ENCODE measurements at places on chromosomes 1 and 21.

GRCh38 chr1:145985129-145985501 is 11.3 kb downstream of the TXNIP start:
- DNase-seq = no peak

DNA sequence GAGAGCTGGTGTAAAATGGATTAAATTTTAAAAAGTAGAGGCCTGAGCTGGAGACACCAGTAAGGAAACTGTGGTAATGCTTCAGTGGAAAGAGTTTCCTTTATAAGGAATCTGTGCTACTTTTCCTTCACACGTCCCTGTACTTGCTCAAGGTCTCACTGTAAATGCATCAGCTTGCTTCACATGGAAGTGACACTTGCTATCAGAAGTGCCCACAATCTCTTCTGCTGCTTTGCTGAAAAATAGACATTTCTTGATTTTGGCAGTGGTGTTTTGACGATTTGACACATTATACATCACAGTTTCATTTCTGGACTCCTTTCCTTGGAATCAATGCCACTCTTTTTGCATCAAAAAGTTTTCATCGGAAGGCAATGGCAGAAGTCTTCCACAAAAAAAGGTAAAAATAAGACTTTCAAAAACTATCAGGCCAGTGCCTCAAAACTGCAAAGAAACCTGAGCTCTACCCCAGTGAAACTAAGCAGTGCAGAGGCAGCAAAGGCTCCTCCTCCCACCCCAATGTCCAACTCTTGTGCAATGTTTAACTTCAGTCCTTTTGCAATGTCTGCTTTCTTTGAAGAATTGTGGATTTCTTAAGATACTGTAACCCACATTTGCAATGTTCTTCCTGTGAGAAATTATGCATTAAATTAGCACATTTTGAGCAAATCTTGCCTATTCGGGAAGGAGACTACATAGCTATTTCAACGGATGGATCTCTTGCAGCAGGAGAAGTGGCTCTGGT is 18.4 kb upstream of the TSPAN2 start:
- no peak for DNase-seq

GRCh38 chr1:185442050-185442449 is 125.0 kb upstream of the IVNS1ABP start:
- no peak for DNase-seq

- no peak for DNase-seq
Observed at GRCh38 chr21:39422527-39423241, 22.9 kb downstream of the LCA5L start.

DNA sequence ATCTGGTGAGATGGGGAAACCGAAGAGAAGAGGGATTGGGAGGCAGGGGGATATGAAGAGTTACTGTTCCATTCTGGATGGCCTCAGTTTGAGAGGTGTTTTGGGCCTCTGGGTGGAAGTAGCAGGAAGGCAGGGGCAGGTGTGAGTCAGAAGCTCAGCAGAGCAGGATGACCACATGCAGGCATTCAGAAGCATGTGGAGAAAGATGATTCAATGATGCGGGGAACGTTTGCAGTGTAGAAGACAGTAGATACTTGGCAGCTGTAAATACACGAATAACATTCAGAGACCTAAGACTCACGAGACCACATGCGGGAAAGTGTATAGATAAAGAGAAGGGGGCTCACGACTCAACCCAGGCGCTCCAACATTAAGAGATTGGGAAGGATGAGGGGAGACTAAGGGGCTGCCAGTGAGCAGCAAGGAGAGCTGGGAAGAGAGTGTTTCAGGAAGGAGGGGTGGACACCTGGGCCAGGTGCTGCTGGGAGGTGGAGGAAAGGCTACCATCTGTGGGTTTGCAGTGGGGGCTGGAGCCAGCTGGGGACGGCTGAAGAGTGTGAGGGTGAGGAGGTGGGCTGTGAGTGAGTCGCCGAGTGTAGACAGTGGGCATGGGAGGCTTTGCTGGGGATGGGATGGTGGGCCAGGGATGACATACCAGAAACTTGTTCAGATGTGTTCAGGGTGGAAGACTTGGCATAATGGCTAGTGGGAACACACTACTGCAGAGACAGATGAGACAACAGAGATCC is 5.8 kb upstream of the EPS8L3 start:
- DNase-seq = peak; percentile 4

- no peak for DNase-seq
Observed at GRCh38 chr1:225670356-225670755, 17.4 kb upstream of the ENAH start.

- DNase-seq = no peak
Observed at GRCh38 chr1:205375835-205376545, 19.3 kb upstream of the KLHDC8A start.

DNA sequence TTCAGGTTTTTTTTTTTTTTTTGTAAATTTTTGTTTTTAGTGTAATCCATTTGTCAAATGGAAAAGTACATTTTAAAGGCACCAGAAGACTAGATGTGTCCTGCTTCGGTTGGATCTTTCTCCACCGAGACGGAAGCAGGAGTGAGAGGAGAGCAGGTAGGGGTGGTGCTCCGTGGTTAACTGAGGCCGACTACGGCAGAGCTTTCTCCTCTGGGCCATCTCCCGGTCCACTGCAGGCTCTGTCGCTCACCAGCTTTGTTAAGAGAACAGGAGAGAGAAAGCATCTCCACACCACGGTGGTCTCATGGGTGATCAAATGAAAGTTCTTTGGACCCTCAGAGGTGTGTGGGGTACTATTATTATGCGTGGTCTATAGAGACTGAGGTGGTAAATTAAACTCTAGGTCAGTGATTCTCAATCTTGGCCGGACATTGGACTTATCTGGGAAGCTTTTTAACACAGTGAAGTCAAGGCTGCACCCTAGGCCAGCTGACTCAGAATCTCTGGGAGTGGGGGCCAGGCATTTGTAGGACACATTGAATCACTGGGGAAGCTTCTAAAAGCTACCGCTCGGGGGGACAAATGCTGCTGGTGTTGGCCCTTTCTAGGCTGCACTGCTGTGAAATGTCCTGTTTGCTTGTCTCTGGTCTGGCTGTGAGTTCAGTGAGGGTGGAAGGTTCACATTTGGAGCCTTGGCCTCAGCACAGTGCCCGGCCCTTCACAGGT is 25.0 kb downstream of the ABCA4 start:
- DNase-seq = no peak

GRCh38 chr1:230550428-230550827 is 91.9 kb upstream of the COG2 start:
- no peak for DNase-seq

DNA sequence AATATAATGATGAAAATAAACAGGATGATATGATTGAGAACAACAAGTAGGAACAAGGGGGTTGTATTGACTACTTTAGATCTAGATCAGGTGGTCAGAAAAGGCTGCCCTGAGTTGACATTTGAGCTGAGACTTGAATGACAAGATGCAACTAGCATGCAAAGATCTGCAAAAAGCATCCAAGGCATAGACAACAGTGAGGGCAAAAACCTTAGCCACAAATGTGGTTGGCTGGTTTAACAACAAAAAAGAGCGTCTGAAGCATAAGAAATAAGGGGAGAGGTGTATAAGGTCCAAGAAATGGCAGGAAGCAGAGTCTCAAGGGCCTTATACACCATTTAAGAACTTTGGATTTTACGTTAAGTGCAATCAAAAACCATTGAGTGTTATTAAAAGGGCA is 3.2 kb downstream of the RAB3GAP2 start:
- DNase-seq = no peak

GRCh38 chr21:28253961-28254360 is 738.7 kb downstream of the LTN1 start:
- DNase-seq = no peak

GRCh38 chr21:46247699-46248421 is 19.3 kb upstream of the LSS start:
- no peak for DNase-seq

DNA sequence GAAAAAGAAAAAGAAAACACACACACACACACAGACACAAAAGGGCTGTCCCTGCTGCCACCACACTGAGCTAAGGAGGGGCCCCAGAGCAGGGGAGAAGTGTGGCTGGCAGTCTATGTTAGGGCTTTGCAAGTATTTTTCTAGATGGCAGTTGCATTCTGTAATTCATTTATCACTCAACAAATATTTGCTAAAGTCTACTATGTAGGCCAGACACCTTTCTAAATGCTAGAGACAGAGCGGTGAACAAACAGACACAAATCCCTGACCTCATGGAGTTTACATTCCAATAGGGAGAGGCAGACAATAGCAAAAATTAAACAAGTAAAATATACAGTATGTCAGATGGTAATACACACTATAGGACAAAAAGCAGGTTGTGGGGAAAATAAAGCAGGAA is 20.2 kb downstream of the WDR64 start:
- DNase-seq = no peak

DNA sequence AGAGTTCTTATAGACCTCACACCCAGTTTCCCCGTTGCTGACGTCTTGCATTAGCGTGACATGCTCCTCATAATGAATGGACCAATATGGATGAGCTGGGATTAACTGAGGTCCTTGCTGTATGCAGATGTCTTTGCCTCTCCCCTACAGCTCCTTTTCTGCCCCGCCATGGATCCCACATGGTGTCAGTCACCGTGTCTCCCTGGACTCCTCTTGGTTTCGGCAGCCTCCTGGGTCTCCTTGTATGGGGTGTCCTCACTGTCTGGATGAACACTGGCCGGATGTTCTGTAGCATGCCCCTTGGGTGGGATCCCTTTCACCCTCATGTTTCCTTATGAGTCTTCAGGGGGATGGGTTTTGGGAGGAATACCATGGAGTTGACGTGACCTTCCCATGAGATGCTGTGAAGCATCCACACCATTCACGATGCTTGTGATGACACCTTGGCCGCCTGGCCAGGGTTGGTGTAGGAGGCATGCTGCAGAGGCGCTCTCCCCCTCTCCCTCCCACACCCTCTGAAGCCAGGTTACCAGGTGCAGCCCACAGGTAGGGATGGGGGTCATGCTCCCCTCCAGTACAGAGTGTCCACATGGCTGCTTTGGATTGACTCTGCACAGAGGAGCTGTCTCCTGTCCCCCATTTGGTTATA is 4.4 kb downstream of the GJC2 start:
- DNase-seq = no peak

GRCh38 chr1:187641463-187641862 is 812.7 kb downstream of the PLA2G4A start:
- no peak for DNase-seq

- DNase-seq = no peak
Observed at GRCh38 chr1:3313576-3313950, 140.9 kb upstream of the ARHGEF16 start.

GRCh38 chr1:1958071-1958541 is 39.0 kb upstream of the TMEM52 start:
- DNase-seq = no peak

GRCh38 chr1:45922813-45923212 is 119.4 kb downstream of the MAST2 start:
- DNase-seq = no peak
